ENCODE measurements at places on chromosomes 11 and 22. TPM values are rescaled to one million over a fixed set of nuclear protein-coding genes. Genes with fewer than 3 reads are reported as not detected.

DNA sequence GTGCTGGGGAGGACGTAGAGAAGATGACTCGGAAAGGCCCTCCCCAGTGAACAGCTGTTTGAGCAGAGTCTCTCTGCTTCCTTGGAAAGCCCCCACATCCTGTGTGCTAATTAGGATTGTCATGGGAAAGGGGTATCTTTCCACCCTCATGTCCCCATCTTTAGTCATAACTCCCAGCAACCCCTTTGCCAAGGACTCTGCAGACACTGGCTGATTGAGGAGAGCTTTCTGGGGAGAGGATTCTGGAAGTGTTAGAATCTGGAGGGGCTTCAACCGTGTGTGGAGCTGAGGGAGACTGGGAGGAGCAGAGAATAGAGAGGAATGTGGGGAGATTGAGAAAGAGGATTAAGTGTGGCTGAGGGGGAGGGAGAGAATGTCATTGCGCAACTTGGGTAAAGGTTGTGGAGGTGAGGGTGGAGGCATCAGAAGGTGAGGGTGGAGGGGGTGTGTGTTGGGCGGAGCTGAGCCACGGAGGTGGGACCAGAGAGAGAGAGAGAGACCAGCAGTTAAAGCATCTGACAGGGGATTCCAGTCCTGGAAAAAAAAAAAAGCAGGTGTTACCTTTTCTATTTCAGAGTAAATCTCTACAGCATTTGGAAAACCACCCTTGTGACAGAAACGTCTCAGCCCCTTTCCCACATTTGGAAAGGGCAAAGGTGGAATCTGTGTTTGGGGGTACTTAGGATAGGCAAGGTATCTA, 2.2 kb downstream of the DTX4 start:
- H3K27me3 ChIP-seq: no peaks in the 10 kb centered on the region
- peak overlapping the region; percentile 70 for H3K27ac ChIP-seq

- no peak overlapping the region for H3K27ac ChIP-seq
- H3K4me1 ChIP-seq: peaks cover under 1% of the 10 kb centered on the region
- H3K36me3 ChIP-seq: no peaks in the 10 kb centered on the region
- no peaks in the 10 kb centered on the region for H3K27me3 ChIP-seq
- DNase-seq: no peak
- no peak overlapping the region for H3K4me3 ChIP-seq
Observed at GRCh38 chr11:132439711-132440255, 1069.4 kb downstream of the NTM start.

DNA sequence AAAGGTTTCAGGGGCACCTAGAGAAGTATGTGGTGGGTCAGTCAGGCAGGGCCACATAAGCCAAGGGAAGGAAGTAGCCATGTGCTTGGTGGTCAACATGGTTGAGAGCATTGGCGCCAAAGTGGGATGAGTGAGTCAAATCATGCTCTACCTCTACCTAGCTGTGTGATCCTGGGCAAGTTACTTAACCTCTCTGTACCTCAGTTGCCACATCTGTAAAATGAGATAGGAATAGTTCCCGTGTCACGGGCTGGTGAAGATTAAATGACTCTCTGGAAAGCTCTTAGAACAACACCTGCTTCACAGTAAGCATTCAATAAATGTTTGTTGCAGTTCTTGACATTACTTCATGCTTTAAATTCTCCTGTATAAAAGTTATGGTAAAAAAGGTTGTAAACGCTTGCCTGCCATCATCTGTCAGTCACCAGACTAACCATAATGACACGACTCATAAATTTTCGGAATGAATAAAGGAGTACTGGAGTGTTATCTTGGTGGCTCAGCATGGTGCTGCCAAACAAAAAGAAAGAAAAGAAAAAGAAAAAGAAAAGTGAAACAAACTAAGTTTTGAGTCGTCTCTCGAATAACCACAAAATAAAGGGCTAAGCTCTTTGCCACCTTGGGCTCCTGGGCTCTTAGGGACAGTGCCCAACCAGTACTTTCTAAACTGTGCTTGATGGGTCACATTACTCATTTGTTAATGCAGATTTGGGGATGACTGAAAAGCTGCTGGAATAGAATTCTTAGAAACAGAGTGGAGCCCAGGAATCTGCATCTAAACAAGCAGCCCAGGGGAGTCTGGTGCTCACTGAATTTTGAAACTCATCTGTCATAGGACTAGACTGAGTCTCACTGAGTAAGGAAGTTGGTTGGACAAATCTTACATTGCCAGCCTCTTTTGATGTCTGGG, 107.6 kb downstream of the LDLRAD3 start:
- H3K36me3 ChIP-seq: no peaks in the 10 kb centered on the region
- H3K27me3 ChIP-seq: no peaks in the 10 kb centered on the region
- H3K4me1 ChIP-seq: no peaks in the 10 kb centered on the region
- no peak overlapping the region for H3K27ac ChIP-seq
- H3K4me3 ChIP-seq: no peak overlapping the region
- DNase-seq: no peak

DNA sequence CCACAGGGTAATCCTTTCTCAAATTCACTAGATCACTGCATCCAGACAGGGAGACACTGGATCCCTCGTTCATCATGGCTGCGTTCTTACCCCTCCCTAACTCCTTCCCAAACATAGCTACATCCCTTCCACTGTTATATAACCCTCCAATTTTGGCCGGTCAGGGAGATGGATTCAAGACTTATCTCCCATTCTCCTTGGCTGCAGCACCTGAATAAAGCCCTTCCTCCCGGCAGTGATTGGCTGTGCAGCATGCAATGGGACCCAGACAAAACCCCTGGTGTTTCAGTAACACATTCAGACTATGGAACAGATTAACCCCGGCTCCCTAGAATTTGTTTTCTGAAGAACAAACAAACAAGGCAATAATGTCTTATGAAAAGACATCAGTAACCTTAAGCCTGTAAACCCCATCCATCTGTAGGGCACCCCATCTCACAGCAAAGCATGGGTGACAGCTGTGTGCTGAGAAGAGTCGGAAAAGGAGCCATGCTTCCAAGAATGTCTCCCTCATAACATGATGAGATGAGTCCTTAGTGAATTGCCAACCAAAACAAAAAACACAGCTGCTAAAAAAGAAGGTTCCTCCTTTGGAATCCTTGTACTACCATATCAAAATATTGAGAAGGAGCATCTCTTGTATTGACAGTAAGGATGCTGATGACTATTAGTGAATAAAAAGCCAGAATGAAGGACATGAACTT, 5.0 kb downstream of the MIF start:
- no peaks in the 10 kb centered on the region for H3K27me3 ChIP-seq
- no peak overlapping the region for H3K27ac ChIP-seq
- no peak overlapping the region for H3K4me3 ChIP-seq
- DNase-seq: no peak

GRCh38 chr11:121250843-121251242, 41.7 kb upstream of the SC5D start:
- H3K27me3 ChIP-seq: no peaks in the 10 kb centered on the region
- DNase-seq: no peak
- H3K36me3 ChIP-seq: no peaks in the 10 kb centered on the region
- H3K4me3 ChIP-seq: no peak overlapping the region
- H3K4me1 ChIP-seq: no peaks in the 10 kb centered on the region

- no peak overlapping the region for H3K4me3 ChIP-seq
- no peaks in the 10 kb centered on the region for H3K36me3 ChIP-seq
- H3K27me3 ChIP-seq: no peaks in the 10 kb centered on the region
Observed at GRCh38 chr11:90220391-90220790, 2.5 kb downstream of the CHORDC1 start.

DNA sequence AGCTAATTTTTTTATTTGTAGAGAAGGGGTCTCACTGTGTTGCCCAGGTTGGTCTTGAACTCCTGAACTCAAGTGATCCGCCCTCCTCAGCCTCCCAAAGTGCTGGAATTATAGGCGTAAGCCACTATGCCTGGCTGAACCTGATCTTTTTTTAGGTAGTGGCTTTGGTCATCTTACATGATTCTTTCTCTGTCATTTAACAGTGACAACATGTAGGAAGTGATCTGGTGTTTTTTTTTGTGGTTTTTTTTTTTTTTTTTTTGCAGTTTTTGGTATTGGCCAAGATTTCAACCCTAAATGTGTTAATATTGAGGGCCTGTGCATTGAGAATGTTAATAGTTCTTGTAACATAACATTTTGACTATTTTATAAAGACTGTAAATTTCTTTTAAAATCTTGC, 8.0 kb upstream of the FERMT3 start:
- no peak overlapping the region for H3K27ac ChIP-seq
- H3K4me3 ChIP-seq: no peak overlapping the region
- no peak for DNase-seq
- peaks cover 11% of the 10 kb centered on the region for H3K36me3 ChIP-seq

ADM gene
- total RNA-seq: 85.4 TPM

- peaks cover 11% of the 10 kb centered on the region for H3K4me1 ChIP-seq
- H3K27ac ChIP-seq: no peak overlapping the region
- peak; percentile 3 for DNase-seq
- H3K4me3 ChIP-seq: no peak overlapping the region
- H3K36me3 ChIP-seq: no peaks in the 10 kb centered on the region
- H3K27me3 ChIP-seq: no peaks in the 10 kb centered on the region
Observed at GRCh38 chr22:47067321-47067890, 305.0 kb downstream of the TBC1D22A start.

GRCh38 chr11:14567064-14567651, 47.0 kb upstream of the PSMA1 start:
- no peak overlapping the region for H3K27ac ChIP-seq
- no peak for DNase-seq
- H3K4me1 ChIP-seq: peaks cover 15% of the 10 kb centered on the region
- no peak overlapping the region for H3K4me3 ChIP-seq

APLP2 gene
- total RNA-seq: 157 TPM
